ENCODE measurements at places on chromosomes 7 and 10.

DNA sequence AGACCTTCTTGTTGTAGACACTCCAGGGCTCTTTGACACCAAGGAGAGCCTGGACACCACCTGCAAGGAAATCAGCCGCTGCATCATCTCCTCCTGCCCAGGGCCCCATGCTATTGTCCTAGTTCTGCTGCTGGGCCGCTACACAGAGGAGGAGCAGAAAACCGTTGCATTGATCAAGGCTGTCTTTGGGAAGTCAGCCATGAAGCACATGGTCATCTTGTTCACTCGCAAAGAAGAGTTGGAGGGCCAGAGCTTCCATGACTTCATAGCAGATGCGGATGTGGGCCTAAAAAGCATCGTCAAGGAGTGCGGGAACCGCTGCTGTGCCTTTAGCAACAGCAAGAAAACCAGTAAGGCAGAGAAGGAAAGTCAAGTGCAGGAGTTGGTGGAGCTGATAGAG is 5.5 kb downstream of the GIMAP7 start:
- no peak for DNase-seq

DNA sequence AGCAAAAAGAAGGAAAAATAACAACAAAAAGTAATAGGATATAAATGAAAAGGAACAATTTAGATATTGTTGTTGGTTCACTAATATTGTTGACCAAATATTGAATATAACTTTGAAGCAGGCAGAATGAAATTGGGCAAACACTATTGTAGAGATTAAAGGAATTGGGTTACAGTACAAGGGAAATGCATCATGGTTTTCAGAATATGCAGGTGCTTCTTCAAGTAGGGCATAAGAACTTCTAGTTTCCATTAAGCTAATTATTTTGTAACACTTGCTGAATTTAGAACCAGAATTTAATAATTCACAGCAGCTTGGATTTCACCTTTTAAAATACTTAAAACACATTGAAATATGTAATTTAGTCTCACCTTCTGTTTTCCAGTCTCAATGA is 36.5 kb downstream of the RPA3 start:
- DNase-seq = no peak

- DNase-seq = no peak
Observed at GRCh38 chr7:90830308-90830707, 234.2 kb downstream of the CDK14 start.

DNA sequence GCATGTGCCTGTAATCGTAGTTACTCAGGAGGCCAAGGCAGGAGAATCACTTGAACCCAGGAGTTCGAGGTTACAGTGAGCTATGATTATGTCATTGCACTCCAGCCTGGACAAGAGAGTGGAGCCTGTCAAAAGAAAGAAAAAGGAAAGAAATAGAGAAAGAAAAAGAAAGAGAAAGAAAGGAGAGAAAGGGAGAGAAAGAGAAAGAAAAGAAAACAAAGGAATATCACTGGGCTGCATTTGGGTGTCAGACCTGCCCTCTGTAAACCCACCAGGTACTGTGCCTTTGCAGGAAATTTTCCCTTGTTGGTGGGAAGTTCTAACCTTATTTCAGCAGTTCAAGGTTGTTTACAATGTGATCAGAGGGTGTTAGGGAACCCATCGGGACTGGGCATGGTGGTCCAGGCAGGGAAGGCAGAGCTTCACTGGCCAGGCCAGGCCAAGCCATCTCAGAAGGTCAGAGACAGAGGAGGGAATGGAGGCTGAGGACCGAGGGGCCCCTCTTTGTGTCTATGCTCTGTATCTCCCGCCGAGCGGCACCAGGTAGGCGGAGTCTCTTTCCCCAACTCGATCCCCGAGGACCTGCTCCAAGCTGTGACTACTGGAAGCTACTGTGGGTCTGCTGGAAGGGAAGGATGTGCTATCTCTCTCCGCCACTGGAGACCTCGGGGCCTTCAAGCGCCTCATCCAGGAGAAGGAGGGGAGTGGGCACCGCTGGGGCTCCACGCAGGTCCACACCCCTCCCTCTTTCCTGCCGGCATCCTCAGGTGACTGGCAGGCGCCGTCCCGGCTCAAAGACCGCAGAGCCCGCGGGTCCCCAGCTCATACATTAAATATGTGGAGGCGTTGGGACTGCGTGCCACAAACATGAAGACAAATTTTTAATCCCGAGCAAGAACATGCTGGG is 15.2 kb upstream of the KAZALD1 start:
- no peak for DNase-seq

DNA sequence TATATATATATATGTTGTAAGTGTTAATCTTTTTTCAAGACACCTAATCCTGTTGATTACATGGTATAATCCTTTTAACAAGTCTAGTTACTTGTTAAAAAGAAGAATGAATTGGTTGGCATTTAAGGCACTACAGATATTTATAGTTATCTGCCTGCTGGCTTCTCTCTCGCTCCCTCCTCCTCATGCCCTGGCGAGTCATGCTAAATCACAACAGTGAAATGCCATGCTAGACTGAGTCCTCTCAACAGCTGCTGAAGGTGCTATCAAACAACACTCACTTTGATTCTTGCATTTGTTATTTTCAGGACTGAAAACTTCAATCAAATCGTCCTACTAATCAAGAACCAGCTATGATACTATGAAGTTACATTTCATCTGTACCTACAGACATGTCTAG is 15.4 kb downstream of the NRAP start:
- DNase-seq = no peak

DNA sequence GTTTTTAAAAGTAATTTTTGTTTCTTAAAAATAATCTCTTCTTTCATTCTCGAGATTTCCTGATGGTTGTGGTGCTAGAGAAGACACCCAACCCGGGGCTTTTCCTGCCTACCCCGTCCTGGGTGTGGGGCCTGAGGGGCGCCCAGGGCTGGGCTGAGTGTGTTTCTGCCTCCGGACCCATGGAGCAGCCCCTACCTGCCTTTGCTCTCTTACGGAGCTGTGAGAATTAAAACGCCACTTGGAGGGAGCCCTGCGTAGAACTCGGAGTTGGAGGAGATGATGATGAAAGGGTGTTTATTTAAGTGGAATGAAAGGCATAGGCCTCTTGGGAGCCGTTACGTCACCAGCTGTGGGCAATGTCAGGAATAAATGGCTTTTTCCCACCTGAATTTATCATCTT is 261.8 kb upstream of the SHH start:
- no peak for DNase-seq

Measured in stimulated activated CD4-positive, alpha-beta T cell treated with anti-CD3 and anti-CD28 coated beads, Interleukin-4, amount 100 ng/mL, for 1 hour (primary cell).